Thoracic aorta (tissue), 2 donors: ENCODE measurements at places on chromosomes 11 and 22. TPM values are rescaled to one million over a fixed set of nuclear protein-coding genes. Genes with fewer than 3 reads are reported as not detected.

- H3K27me3 ChIP-seq = no peaks in the 10 kb centered on the region
- DNase-seq = no peak
- H3K4me1 ChIP-seq = peaks cover 14% of the 10 kb centered on the region
- no peak overlapping the region for H3K4me3 ChIP-seq
- no peak overlapping the region for H3K27ac ChIP-seq
Observed at GRCh38 chr11:113549061-113549460, 73.9 kb upstream of the DRD2 start.

- no peak overlapping the region for H3K4me3 ChIP-seq
- H3K36me3 ChIP-seq = no peaks in the 10 kb centered on the region
- no peaks in the 10 kb centered on the region for H3K27me3 ChIP-seq
- no peak overlapping the region for H3K27ac ChIP-seq
Observed at GRCh38 chr22:46491946-46492345, 45.5 kb downstream of the CELSR1 start.

GRCh38 chr11:28547321-28547741 lies 439.1 kb downstream of the METTL15 start:
- H3K4me3 ChIP-seq = no peak overlapping the region
- DNase-seq = no peak
- no peaks in the 10 kb centered on the region for H3K36me3 ChIP-seq
- no peaks in the 10 kb centered on the region for H3K4me1 ChIP-seq

GRCh38 chr11:132501356-132501755 lies 1030.9 kb downstream of the OPCML start:
- H3K36me3 ChIP-seq = no peaks in the 10 kb centered on the region
- H3K4me1 ChIP-seq = no peaks in the 10 kb centered on the region
- H3K4me3 ChIP-seq = no peak overlapping the region
- no peak overlapping the region for H3K27ac ChIP-seq

CHADL gene
- total RNA-seq = 3.2 TPM
